ENCODE measurements at places on chromosomes 12 and 14. TPM values are rescaled to one million over a fixed set of nuclear protein-coding genes. Genes with fewer than 3 reads are reported as not detected.
A peak's percentile ranks its signal among the peaks of the same experiment; 100 is the strongest.

DNA sequence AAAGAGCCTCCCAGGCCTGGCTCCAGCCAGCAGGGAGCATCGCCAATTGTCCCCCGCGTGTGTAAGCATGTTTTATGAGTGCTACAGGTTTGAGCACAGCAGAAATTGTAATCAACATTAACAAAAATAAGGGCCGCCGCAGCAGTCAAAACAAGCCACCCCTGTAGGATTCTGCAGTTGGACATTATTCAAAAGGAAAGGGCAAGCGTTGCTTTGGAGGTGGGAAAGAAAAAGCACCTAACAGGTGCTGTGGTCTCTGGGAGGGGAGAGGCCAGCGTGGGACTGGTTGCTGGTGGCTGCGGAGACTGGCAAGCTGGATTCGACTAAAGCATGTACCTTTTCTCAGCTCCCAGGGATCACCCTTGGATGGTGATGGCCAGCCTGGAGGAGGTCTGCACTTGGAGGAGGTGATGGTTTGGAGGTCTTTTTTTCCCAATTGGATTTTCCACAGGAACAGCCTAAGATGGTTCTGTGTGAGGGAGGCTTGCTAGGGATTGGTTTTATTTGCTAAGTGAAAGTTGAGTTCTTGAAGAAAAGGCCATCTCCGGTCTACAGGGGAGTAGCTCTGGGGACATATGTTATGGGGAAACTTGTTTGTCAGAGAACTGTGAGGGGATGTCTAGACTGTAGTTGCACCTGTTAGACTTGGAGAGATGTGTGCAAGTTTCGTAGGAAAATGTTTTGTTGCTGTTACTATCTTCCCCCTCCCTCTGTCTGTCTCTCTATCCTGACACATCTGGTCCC lies 2.0 kb downstream of the DYRK2 start:
- H3K27me3 ChIP-seq: no peaks in the 10 kb centered on the region
- H3K4me1 ChIP-seq: peaks cover 31% of the 10 kb centered on the region
- no peak for DNase-seq

- no peaks in the 10 kb centered on the region for H3K36me3 ChIP-seq
- H3K27me3 ChIP-seq: no peaks in the 10 kb centered on the region
- H3K27ac ChIP-seq: no peak overlapping the region
- peaks cover 15% of the 10 kb centered on the region for H3K4me1 ChIP-seq
Observed at GRCh38 chr12:2384029-2384386, 331.2 kb downstream of the CACNA1C start.

DNA sequence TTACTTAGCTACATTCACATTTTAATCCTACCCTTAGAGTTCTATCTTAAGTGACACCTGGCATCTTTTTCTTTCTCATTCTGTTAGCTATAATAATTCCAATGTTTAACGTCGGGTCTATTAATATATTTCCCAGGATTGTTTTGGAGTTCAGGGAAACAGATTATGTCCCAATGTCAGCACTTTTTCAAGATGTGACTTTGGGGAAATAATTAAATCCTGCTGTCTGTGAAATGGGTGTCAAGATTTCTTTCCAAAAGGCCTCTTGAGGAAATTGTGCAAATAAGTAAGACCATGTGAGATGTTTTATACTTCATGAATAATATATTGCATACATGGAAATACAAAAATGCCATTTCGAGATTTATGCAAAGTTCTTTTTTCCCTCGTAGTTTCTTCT lies 887.6 kb upstream of the SEL1L start:
- no peak overlapping the region for H3K27ac ChIP-seq
- no peak for DNase-seq
- no peaks in the 10 kb centered on the region for H3K27me3 ChIP-seq
- H3K4me1 ChIP-seq: no peaks in the 10 kb centered on the region
- H3K36me3 ChIP-seq: no peaks in the 10 kb centered on the region

GRCh38 chr12:9040484-9041186 lies 51.3 kb downstream of the KLRG1 start:
- H3K27me3 ChIP-seq: no peaks in the 10 kb centered on the region
- H3K36me3 ChIP-seq: no peaks in the 10 kb centered on the region
- H3K4me3 ChIP-seq: no peak overlapping the region
- no peaks in the 10 kb centered on the region for H3K4me1 ChIP-seq
- DNase-seq: no peak

- peaks cover 38% of the 10 kb centered on the region for H3K4me1 ChIP-seq
- no peaks in the 10 kb centered on the region for H3K27me3 ChIP-seq
- H3K4me3 ChIP-seq: peak overlapping the region; percentile 36
- peak overlapping the region; percentile 82 for H3K27ac ChIP-seq
- DNase-seq: no peak
Observed at GRCh38 chr12:50111395-50111692, 692 bp upstream of the COX14 start.

DNA sequence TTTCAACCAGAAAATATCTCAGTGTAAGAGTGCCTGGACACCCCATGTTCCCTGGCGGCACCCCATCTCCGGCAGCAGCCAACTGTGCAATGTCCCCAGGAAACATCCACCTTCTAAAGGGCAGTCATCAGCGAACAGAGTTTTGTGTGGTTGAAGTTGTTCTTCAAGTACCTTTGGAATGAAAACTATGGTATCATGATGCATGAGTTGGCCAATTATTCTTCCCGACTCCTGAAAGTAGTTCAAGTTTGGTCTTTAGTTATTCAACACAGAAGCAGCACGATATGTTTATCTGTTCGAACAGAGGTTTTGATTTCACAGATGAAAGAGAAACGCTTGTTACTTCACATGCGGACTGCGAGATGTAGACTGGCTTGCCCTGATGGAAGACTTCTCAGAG lies 21.1 kb upstream of the TTC7B start:
- no peak overlapping the region for H3K4me3 ChIP-seq
- H3K27ac ChIP-seq: no peak overlapping the region
- H3K4me1 ChIP-seq: peaks cover 6% of the 10 kb centered on the region

GRCh38 chr14:64918216-64918615 lies 4.0 kb downstream of the CHURC1 start:
- H3K4me3 ChIP-seq: no peak overlapping the region
- no peaks in the 10 kb centered on the region for H3K27me3 ChIP-seq
- H3K36me3 ChIP-seq: no peaks in the 10 kb centered on the region
- H3K4me1 ChIP-seq: peaks cover 26% of the 10 kb centered on the region
- no peak for DNase-seq
- no peak overlapping the region for H3K27ac ChIP-seq

GRCh38 chr14:29454026-29454693 lies 473.5 kb downstream of the PRKD1 start:
- no peak overlapping the region for H3K27ac ChIP-seq
- no peaks in the 10 kb centered on the region for H3K27me3 ChIP-seq
- H3K36me3 ChIP-seq: no peaks in the 10 kb centered on the region
- DNase-seq: no peak
- no peaks in the 10 kb centered on the region for H3K4me1 ChIP-seq

DNA sequence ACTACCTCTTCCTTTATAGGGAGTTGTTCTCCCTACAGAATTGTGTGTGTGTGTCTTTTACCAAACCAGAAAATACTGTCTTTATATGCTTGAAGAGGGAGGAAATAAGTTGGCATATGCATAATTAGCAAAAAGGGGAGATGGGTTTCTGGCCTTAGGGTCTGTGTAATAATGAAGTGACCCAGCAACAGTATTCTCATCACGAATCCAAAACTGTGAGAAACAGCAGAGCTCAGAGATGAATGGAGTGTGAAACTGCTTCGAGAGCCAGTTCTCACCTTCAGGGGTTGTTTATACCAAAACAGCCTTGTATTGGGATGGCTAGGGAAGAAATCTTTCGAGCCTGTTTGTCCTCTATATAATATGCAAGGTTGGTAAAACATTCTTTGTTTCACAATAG lies 227.5 kb downstream of the MON2 start:
- H3K27me3 ChIP-seq: no peaks in the 10 kb centered on the region
- no peaks in the 10 kb centered on the region for H3K36me3 ChIP-seq
- DNase-seq: no peak

GRCh38 chr12:126193190-126193589 lies 1128.0 kb downstream of the AACS start:
- no peak overlapping the region for H3K4me3 ChIP-seq
- no peaks in the 10 kb centered on the region for H3K36me3 ChIP-seq
- H3K4me1 ChIP-seq: no peaks in the 10 kb centered on the region

DNA sequence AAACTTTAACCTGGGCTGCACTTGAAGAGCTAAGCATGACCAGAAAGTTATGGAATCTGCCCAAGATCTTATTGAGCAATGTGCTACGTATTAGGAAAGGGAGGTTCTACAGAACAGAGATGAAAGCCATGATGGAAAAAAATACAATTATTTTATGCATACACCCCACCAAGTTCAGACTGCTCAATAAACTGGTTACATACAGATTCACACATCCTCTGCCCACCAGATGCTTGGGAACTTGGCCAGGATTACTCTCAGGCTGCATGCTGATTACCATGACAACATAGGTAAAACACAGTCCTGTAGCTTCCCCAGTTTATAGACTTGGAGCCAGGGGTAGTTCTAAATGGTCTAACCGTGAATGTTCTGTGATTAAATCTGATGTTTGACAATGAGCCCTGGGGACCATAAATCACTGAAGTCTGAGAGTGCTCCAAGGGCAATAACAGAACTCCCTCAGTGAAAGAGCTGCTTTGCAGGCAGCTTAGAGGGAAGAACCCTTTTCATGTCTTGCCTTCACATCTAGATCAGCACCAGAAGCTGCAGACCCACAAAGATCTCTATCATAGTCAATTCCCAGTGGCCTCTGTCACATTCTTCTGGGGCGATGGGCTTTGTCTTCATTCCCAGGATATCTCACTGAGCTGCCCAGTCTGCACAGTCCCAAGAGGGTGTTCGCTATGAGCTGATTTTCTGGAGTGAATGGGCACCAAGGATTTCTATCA lies 232.2 kb downstream of the EMP1 start:
- no peak overlapping the region for H3K27ac ChIP-seq
- no peak overlapping the region for H3K4me3 ChIP-seq

DNA sequence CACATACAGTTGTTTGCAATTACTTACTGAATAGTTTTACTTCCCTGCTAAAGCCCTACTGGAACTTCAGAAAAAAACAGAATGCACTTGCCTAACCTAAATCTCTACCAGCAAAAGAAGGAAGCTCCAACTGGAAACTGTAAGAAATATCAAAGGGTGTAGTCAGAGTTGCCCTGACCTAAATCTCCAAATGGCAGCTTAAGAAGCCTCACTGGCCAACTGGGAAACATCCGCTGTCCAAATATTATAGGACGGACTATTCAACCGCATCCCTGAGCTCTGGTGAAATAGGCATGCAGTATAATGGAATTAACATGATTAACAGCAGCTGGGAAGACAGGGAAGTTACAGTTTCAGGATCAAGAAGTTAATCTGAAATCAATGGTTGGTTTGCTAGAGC lies 24.3 kb downstream of the ANAPC7 start:
- H3K36me3 ChIP-seq: peaks cover 91% of the 10 kb centered on the region
- no peaks in the 10 kb centered on the region for H3K4me1 ChIP-seq
- H3K4me3 ChIP-seq: no peak overlapping the region
- no peak overlapping the region for H3K27ac ChIP-seq

DNA sequence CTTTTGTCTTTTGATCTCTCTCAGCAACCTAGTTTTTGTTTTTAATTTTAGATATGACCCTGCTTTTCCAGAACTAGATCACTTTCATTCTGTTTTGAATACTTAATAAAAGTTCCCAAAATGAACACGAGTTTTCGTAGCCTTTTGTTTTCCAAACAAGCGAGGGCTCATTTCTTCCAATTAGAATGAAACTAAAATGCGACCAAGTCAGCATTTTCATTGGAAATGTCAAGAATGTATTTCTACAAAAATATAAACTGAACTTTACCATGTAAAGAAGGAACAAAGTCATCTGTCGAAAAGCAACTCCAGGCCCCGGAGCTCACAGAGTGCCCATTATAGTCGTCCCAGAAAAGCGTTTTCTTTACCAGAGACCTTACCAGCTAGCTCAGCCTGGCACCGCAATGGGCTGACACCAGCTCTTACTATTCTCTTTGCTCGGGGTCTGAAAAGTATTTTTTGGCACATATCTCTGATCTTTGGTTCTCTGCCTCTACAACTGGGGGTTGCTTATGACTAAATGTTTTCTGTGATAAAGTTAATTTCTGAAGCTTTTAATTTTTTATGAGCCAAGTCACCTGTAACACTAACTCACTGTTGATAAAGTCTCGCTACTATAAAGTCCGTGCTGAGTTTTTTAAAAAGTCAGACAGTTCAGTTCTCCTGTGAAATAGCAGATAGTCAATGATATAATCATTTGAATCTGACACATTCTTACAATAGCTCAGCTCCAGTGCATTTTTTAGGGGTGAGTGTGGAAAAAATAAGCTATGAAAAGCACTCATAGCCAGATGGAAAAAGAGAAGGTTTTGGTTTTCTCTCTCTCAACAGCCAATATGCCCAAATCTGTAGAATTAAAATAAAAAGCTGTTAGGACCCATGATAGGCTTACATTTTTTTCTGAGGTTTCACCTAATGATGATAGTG lies 43.4 kb downstream of the SAMD4A start:
- no peaks in the 10 kb centered on the region for H3K27me3 ChIP-seq
- no peak overlapping the region for H3K4me3 ChIP-seq
- no peak overlapping the region for H3K27ac ChIP-seq

DNA sequence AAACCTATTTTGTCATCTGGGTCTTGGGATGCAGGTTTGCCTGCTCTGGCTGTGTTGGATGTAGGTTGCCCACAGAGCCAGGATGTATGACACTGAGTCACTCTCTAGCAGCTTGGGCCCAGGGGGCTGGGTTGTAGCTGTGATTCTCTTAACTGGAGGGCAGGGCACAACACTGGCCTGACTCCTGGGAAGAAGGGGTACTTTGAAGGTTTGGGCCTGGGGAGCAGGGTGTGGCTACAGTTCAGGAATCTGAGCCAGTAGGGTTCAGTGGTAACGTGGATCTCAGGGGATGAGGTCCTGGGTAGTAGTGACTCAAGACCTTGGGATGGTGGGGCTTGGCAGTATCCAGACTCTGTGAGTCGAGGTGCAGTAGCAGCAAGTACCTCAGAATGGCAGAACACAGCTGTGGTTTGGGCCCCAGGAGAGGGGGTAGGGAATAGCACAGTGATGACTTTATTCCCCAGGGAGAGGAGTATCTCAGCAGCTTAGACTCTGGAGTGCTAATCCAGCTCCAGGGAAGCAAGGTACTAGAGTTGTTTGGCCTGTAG lies 25.7 kb downstream of the TBC1D15 start:
- H3K27ac ChIP-seq: no peak overlapping the region
- no peaks in the 10 kb centered on the region for H3K27me3 ChIP-seq
- no peaks in the 10 kb centered on the region for H3K36me3 ChIP-seq

The PLA2G1B gene
- total RNA-seq: 62.2 TPM

The ABCD4 gene
- 48.3 TPM for total RNA-seq

The IRAK3 gene
- total RNA-seq: 44.6 TPM

The DHRS2 gene
- 0.61 TPM for total RNA-seq

The JPH4 gene
- total RNA-seq: 6.2 TPM

The RAD51B gene
- total RNA-seq: 11.5 TPM

The EEF1AKMT3 gene
- total RNA-seq: 8.0 TPM

The GLT1D1 gene
- 3.5 TPM for total RNA-seq

Measured in upper lobe of right lung (tissue), 1 donor.